ENCODE measurements at places on chromosomes 16 and 17.

DNA sequence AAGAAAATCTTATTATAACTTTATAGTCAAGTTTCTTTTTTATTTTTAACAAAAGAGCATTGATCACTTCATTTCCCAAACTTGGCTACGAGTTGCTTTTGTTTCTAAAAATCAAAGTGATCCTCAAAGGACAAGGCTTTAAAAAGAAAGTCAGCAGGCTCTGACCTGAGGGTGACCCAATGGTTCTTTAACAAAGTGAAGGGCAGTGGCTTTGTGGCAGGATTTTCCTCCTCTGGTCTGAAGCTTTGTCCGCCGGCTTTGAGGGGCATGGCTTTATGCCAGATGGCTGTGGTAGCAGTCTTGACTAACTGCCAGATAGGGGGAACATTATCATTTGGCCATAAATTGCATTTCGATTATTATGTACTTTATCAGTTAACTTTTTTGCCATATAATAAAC, 28.5 kb downstream of the IQCK start:
- no peak for DNase-seq

DNA sequence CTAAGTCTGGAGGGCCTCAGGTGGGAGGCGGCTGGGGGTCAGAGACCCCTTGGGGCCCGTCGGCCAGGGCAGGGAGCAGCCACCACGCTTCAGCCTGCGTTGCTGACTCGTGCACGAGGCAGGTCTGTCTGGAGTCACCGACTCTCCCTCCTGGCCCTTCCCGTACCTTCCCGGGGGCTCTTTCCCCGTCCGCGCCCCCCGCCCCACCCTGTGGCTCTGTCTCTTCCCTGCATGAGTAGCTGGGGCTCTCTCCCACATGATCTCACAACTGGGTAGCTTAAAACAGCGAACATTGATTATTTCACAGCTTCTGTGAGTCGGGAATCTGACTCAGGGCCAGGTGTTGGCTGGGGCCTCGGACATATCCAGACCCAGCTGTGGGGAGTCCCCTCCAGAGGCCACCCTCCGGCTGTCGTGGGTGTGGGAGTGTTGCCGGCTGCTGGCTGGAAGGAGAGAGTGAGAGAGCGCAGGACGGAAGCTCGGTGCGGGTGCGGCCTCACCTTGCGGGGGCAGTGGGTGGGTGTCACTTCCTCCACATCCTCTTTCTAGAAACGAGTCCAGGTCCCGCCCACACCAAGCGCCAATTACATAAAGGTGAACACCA, 17.3 kb downstream of the BAHCC1 start:
- no peak for DNase-seq

DNA sequence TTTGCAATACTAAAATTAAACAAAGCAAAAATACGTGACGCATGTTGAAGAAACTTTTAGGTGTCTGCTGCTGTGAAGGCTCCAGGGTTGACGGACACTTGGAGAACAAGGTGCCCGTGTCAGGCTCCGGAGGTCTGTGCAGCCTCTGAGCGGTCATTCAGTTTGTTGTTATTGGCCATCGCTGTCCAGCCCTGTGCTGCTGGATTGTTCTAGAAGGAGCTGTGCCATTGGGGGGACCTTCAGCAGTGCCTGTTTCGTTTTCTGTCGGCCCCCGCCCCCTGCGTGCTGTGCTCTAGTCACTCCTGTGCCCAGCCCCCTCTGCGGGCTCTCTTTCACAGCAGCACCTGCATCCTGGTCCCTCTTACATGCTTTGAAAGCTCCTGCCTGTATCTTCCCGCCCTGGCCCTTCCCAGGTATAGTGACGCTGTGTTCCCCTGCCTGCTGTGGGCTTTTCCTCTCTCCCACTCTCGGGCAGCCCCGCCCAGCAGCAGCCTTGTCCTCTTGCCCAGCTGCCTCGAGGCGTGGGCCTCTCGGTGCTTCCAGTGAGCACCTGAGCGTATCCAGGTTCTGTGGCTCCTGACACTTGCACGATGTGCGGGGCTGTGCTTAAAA, 50.7 kb downstream of the RNF213 start:
- DNase-seq: no peak

DNA sequence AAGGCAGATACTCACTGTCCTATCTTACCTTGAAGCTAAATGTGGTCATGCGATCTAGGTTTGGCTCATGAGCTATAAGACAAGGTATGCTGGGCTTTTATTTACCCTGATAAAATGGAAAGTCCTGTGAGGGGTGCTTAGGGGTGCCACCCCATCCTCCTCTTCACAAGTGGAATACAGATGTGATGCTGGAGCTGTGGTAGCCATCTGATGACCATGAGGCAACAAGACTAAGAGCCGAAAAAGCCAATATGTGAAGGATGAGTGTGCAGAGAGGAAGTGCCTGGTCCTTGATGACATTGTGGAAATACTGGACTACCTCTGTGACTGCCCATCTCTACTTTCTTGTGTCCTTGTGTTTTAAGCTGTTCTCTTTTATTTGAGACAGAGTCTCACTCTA, 58.1 kb upstream of the TMC5 start:
- DNase-seq: no peak

DNA sequence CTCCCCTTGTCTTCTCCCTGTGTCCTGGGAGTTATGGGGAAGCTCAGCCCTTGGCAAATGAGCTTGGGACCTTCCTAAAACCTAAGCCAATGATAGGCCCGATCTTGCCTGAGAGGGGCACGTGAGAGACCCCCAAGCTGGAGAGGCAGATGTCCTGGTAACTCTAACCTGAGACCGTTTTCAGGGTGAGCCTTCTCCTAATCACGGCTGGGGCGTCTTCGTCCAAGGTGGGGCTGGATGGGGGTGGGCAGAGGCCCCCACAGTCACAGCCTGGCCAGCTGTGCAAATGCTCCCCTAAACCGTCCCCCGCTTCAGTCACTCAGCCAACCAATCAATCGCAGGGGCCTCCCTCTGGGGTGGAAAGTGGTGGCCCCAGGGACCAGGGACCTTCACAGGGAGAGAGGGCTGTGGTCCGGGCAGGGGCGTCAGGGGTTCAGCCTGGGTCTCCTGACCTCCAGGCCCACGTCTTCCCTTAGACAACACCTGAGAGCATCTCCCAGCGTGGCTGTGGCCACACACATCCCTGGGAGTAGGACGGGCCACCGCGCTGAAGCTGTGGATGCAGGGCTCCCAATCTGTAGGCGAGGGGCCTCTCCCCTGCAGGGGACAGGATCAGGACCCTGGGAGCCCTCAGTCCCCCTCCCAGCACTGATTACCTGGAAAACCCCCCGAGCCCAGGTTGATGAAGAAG, 30.6 kb downstream of the ACTG1 start:
- no peak for DNase-seq

GRCh38 chr16:22659933-22660332, 149.2 kb downstream of the NPIPB5 start:
- DNase-seq: no peak

- DNase-seq: no peak
Measured at GRCh38 chr16:8686031-8686621, 11.7 kb downstream of the ABAT start.

DNA sequence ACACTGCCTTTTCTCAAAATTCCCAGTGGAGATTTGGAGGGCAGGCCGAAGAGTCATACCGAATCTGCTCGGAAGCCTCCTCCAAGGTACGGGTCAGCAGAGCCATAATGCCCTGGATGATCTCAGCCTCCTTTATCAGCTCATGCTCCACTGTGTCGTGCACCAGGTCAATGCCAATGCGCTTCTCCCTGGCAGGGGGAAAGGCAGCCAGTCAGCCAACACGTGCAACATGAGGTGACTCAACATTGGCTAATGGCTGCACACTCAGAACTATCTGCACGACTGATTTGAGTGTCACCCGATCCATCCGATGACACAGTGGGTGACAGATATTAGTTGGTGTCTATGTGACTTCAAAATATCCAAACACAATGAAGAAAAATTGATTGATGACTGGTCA, 15.8 kb downstream of the TEKT1 start:
- DNase-seq: no peak
